Thoracic aorta (tissue), 2 donors: ENCODE measurements at places on chromosomes 4 and X. TPM values are rescaled to one million over a fixed set of nuclear protein-coding genes. Genes with fewer than 3 reads are reported as not detected.

- no peak overlapping the region for H3K27ac ChIP-seq
- H3K27me3 ChIP-seq = no peaks in the 10 kb centered on the region
- H3K4me3 ChIP-seq = no peak overlapping the region
Observed at GRCh38 chr4:158912806-158913205, 144.0 kb downstream of the FNIP2 start.

The VSIG1 gene
- 0.54 TPM for total RNA-seq

DNA sequence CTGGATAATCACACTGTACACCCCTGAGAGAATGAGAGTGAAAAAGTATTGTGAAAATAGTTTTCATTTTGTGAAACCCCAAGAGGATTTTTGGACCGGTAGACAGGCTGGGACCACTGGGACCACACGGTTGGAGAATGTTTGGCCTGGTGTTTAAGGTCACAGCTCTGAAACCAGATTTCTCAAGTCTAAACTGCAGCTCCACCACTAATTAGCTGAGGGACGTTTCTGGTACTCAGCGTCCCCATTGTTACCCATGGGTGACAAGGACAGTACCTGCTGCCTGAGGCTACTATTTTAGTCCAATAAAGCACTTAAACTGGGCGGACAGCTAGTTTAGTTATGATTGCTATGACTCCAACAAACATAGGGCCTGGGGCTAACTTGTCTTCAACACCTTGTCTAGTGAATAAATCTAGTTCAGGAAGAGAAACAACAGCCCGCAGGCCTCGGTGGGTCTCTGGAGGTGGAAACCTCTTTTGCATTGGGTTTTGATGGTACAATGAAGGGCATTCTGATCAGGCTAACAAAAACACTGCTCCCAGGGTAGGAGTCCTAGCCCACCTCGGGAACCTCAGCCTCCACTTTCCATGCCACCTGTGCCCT, 509 bp upstream of the USP11 start:
- H3K4me1 ChIP-seq = peaks cover 11% of the 10 kb centered on the region
- peak overlapping the region; percentile 98 for H3K27ac ChIP-seq
- no peaks in the 10 kb centered on the region for H3K27me3 ChIP-seq
- peaks cover 8% of the 10 kb centered on the region for H3K36me3 ChIP-seq
- H3K4me3 ChIP-seq = peak overlapping the region; percentile 80

GRCh38 chrX:148588649-148589310, 88.4 kb downstream of the AFF2 start:
- no peak overlapping the region for H3K27ac ChIP-seq
- DNase-seq = no peak
- no peak overlapping the region for H3K4me3 ChIP-seq

The TCEAL5 gene
- not detected for total RNA-seq

GRCh38 chrX:50771382-50771781, 42.6 kb downstream of the SHROOM4 start:
- H3K27ac ChIP-seq = no peak overlapping the region
- H3K36me3 ChIP-seq = no peaks in the 10 kb centered on the region
- H3K27me3 ChIP-seq = no peaks in the 10 kb centered on the region
- DNase-seq = no peak
- H3K4me3 ChIP-seq = no peak overlapping the region
- H3K4me1 ChIP-seq = no peaks in the 10 kb centered on the region
